ENCODE measurements at places on chromosomes 1 and 21.

DNA sequence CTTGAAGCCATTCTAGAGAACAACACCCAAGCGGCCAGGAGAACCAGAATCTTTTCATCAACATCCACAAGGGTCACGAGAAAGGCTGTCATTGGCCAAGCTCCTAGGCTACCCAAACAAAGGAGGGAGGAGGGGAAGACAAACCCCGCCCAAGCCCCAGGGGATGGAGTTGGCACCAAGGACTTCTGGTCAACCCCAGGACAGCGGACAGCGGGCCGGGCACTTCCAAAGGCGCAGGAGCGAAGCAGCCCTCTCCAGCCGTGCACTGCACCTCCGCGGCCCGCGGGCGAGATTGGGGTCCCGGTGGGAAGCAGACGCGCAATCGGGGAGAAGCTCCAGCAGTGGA lies at the start of gene CLIC6:
CLIC6 (plus strand) TSS at position 192 of the 346 bp plus-strand sequence. CDS start 395 bp downstream, outside the sequence.
- DNase-seq: no peak

GRCh38 chr1:63322114-63322943 lies at the start of gene FOXD3:
Gene FOXD3, plus strand, starts transcription at chr1:63322567. Its CDS starts 492 bp downstream, at chr1:63323059.
- peak; percentile 60 for DNase-seq

DNA sequence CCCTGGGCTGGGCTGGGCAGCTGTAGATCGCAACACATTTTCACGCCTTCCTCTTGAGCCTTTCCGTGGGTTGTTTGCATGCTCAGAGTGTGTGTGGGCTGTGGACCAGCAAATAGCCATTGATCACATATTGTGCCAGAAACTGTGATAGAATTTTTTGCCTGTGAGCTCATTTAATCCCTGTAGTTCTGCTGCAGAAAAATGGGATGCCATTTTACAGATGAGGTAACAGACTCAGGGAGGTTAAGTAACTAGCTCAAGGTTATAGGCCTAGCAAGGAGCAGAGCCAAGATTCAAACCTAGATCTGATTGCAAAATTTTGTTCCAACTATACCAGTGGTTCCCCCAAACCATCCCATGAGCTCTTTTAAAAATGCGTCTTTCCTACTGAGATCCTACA lies 10.5 kb downstream of the SPATA46 start:
- DNase-seq: no peak

DNA sequence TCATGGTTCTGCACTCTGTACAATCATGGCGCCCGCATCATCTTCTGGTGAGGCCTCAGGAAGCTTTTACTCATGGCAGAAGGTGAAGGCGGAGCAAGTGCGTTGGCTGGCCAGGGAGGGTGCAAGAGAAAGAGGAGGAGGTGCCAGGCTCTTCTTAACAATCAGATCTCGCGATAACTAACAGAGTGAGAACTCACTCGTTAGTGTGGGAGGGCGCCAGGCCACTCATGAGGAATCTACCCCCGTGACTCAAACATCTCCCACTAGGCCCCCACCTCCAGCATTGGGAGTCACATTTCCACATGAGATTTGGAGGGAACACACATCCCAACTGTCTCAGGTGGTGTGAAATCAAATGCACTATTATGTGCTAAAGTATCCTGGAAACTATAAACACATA lies 220.2 kb upstream of the CSF3R start:
- DNase-seq: no peak

- no peak for DNase-seq
These were observed 15.4 kb upstream of the ZBTB21 start for GRCh38 chr21:42025376-42026081.

GRCh38 chr1:86708920-86709319 lies 4.5 kb downstream of the SH3GLB1 start:
- DNase-seq: no peak

- DNase-seq: no peak
These were observed 63.2 kb downstream of the DIRAS3 start for GRCh38 chr1:67987046-67987799.

GRCh38 chr21:39670701-39671100 lies 58.0 kb downstream of the B3GALT5 start:
- no peak for DNase-seq

DNA sequence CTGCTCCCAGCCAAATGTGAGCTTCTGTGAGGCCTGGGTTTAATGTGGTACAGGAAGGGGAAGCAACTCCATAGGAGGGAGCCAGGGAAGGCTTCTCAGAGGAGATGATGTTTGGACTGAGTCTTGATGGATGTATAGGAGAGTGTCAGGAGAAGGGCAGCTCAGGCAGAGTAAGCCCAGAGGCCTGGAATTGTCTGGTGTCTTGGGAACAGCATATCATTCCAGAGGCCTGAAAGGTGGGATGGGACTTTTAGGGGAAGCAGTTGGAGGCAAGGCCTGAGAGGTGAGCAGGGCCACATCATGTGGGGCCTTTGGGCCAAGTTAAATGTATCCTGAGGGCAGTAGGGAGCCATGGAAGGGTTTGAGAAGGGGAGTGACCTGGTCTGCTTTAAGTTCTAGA lies 148.6 kb upstream of the WNT4 start:
- DNase-seq: no peak
